Stimulated activated CD8-positive, alpha-beta memory T cell treated with anti-CD3 and anti-CD28 coated beads, Interleukin-4, amount 100 ng/mL, for 1 hour (primary cell): ENCODE measurements at places on chromosomes 16 and 17.

DNA sequence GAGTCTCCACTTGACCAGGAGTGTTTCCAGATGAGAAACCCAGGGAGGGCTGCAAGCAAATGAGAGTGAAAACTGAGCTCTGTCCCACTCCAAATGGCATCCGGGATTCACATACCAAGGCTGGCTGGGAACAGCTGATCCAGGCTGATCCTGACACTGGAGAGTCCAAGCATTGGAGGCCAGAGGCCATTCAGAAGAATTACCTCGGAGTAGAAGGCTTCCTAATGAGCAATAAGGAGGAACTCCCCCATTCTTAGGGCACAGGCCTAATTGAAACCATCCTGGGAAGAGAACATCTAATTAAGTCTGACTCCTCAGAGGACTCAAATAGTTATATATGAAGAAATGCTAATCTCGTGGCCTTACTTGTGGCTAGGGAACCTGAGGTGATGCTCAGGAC lies 142.8 kb downstream of the PRKCA start:
- DNase-seq, result no peak

- DNase-seq, result no peak
Measured at GRCh38 chr17:82609655-82610054, 38.6 kb downstream of the WDR45B start.

DNA sequence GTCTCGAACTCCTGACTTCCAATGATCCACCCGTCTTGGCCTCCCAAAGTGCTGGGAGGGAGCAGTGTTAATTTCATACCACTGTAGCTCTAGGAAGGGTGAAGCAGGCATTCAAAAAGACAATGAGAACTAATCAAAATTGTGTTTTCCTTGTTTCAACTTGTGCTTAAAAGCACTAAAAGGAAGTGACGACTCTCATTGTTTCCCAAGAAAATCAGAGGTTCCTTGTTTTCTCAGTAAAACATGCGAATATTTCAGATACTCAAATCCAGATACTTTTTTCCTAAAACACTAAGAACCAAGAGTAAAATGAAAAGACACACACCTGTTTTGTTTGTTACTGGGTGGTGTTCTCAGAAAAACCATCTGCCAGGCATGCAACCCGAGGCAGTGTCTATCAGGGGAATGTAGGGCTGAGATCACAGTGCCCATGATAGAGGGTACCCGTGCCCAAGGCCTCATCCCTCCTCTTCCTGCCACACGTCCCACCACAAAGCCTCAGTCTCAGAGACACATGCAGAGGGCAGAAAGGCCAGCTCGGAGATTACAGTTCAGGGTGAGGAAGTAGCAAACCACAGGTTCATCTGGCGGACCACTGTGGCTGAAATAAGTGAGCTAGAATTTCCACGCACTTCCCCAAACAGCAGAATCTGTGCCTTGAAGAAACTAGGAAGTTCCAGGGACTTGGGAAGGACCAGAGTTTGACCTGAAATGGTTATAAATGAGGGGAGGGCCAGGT lies 33.7 kb downstream of the GINS3 start:
- no peak for DNase-seq

DNA sequence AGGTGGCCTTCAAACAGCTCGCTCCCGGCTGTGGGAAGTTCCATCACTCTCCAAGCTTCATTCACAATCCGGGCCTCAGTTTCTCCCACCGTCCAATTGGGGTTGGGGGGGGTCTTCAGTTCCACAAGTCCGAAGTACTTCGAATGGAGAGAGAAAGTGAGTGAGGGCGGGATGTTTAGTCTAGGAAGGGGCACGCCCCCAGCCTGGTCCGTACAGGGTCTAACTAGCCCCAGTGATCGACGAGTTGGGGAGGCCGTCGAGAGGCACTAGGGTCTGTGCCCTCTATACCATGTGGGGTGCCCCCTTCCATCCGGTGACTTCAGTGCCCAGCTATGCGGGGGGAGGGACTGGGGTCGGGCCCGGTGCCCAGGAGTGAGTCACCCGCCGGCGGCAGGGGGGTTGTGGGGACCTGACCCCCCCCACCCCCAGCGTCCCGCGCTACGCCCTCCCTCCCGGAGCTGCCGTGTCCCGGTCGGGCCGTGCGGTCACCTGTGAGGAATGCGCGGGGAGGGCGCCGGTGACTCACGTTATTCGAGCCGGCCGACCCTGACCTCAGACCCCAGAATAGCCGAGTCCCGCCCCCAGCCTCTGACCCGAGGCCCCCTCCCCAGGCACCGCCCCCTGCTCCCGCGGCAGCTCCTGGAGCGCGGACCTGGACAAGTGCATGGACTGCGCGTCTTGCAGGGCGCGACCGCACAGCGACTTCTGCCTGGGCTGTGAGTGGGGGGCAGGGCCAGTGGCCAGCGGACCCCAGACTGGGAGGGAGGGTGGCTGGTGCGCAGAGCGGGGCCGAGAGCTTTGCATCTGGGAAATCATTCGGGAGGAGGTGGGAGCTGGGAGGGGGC lies 658 bp downstream of the TNFRSF12A start:
- peak; percentile 49 for DNase-seq

DNA sequence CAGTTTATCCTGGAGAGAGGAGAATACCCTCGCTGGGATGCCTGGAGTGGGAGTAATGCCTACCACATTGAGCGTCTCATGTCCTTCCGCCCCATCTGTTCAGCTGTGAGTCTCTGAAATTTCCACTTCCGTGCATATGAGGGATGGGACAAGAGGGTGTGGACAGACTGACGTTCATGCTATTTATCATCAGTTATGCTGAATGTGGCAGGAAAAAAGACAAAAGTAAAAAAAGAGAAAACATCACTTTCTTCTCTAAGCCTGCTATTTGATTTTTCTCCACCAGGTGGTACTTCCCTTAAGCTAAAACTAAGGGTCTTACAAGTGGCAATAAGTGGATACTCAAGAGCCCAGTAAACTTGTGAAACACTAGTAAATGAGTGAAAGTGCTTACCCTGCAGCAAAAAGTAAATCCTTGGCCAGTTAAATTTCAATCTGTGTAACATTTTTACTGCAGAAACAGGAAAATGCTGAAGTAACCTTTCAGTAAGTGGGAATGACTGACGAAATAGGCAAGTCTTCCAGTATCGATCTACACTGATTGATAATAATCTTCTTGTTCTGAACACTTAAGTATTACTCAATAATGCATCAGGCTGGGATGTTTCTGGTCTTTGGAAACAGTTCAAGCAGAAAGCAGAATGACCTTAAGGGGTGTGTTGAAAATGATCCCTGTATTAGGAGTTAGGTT lies 5.6 kb downstream of the CRYBA1 start:
- no peak for DNase-seq

- no peak for DNase-seq
Measured at GRCh38 chr17:81556175-81556691, 4.1 kb upstream of the FAAP100 start.

GRCh38 chr17:18850679-18851078 lies 7.3 kb upstream of the PRPSAP2 start:
- DNase-seq, result no peak

- DNase-seq, result no peak
Measured at GRCh38 chr16:733382-734207, 6.7 kb downstream of the HAGHL start.

GRCh38 chr17:37059493-37059892 lies 110.7 kb downstream of the AATF start:
- no peak for DNase-seq

- DNase-seq, result no peak
Measured at GRCh38 chr17:82977606-82978005, 101.8 kb upstream of the METRNL start.

- DNase-seq, result no peak
Measured at GRCh38 chr16:89870440-89870839, 3.0 kb upstream of the TCF25 start.

GRCh38 chr17:39916918-39917317 lies 1.5 kb downstream of the GSDMB start:
- DNase-seq, result no peak

- no peak for DNase-seq
Measured at GRCh38 chr17:40500709-40501108, 714 bp downstream of the TNS4 start.

- DNase-seq, result no peak
Measured at GRCh38 chr17:77352441-77352840, 211.7 kb downstream of the SEC14L1 start.

- DNase-seq, result no peak
Measured at GRCh38 chr17:82229698-82230608, 1.1 kb downstream of the SLC16A3 start.

- no peak for DNase-seq
Measured at GRCh38 chr17:3572231-3572630, 14.6 kb upstream of the TRPV3 start.
